GM12865 (cell line): ENCODE measurements at places on chromosomes 4 and X.
A peak's percentile ranks its signal among the peaks of the same experiment; 100 is the strongest.

DNA sequence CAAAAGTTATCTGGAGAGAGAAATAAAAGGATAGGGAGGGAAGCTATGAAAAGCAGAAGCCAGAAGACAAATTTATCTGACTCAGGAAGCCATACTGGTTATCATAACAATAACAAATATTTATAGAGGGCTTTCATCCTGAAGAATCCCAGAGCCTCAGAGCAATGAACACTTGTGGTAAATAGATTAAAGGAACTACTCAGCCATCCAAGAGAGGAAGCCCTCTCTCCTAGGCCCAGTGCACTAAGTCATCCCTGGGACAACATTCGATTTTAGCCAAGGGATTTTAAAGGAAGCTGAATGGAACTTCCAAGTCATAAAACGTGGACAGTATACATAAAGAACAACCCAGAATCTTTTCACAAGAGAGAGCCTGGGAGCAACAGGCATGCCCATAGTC is 76.9 kb downstream of the COL4A6 start:
- DNase-seq: no peak

DNA sequence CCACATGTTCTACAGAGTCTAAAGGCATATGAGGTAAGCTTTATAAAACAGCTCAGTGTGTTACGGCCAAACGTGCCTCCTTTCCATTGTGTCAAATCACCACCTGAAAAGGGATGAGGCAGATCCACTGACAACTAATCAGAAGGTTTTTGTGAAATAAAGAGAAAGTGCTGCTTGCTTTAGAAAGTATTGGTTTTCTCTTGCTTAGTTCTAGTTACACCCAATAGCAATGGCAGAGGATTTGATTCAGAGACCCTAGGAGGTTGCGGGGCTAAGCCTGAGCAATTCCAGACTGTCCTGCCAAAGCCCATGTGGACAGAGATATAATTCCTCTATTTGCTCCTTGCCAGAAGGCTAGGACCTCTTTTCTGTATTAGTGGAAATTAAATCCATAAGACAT is 125.5 kb downstream of the SPRY1 start:
- DNase-seq: no peak

DNA sequence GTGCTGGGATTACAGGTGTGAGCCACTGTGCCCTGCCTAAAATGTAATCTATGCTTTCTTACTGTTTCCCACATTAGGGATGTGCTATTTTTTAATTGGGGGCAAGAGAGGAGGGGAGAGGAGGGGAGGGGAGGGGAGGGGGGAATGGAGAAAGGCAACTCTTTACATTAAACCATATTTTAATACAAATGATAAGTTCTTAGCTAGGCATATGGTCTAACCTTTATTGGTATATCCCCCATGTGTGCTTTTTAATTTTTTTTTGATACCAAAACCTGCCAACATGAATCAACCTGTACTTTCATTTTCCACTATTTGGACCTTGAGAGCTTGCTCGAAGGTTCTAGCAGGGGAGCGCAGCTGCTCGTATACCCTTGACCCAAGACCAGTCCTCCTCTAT is 6.4 kb downstream of the CLOCK start:
- no peak for DNase-seq

DNA sequence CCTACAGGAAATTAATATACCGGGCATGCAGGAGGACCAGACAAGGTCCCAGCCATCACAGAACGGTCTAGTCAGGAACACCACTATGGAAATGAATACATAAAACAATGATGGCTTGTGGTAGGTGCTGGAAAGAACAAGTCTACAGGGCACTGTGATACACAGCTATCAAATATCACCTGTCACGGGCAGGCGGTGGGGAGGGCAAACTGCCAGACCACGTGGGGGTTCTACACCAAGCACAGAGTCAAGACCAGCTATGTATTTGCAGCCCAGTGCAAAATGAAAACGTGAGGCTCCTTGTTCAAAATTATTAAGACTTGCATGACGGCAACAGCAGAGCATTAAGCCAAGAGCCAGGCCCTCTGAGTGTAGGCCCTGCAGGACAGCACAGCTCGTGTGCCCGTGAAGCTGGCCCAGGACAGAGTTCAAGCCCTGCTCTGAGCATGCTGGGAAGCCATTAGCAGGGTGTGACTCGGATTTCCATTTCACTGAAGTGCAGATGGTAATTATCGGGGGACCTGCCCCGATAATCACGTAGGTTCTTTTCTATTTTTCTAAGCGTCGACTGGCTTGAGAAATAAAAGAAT is 83.6 kb downstream of the JAKMIP1 start:
- DNase-seq: no peak

DNA sequence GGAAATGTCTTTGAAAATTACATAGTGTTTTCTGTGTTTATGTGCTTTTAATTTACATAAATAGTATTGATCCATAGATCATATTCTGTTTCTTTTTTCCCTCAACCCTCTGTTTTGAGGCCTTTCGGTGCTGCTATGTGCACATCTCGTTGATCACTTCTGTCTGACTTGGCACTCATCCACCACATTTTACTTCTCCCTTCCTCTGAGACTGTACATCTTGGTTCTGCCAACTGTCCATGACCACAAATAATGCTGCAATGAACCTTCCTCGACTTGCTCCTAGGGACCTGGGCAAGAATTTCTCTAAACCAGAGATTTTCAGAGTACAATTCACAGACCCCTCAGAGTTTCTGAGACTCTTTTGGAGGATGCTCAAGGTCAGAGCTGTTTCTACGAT is 74.4 kb downstream of the RTL5 start:
- DNase-seq: no peak

DNA sequence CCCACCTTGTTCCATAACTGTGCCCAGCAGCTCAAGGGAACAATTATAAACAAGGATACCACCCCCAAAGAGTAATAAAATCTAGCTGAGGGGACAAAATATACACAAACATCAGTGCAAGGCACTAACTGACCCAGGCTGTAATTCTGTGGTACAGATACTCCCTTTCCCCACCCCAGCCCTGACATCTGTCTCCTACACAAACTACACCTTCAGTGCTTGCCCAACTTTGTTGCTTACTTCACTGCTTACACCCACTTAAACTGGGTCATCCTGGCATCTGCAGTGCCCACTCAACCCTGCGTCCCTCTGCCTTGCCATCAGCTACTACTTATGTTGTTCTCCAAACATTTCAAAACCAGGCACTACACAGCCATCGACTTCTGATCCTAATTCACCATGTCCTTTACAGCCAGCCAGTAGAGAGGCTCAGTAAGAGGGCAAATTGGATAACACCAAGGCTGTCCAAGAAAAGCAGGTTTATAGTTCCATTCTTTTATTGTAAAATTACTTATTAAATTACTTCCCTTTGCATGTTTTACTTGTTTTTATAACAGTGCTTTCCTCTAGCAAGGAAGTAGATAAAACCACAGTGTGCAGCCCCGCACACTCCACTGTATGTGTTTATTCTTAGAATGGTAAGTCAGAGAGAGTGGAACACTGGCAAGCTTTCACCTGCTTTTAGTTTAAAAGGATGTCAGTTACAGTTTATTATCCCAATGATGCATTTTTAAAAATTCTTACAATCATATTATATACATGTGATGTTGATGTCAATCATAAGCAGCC is 149.6 kb downstream of the INPP4B start:
- DNase-seq: no peak

- no peak for DNase-seq
Observed at GRCh38 chr4:98822144-98822543, 106.8 kb downstream of the EIF4E start.

GRCh38 chr4:153212736-153213135 is 8.5 kb downstream of the TRIM2 start:
- DNase-seq: no peak

- no peak for DNase-seq
Observed at GRCh38 chr4:163263606-163264005, 68.8 kb downstream of the NPY1R start.

- DNase-seq: no peak
Observed at GRCh38 chrX:118974088-118974907, at the start of gene LONRF3. Gene LONRF3 (plus strand): TSS chrX:118974618. CDS start chrX:118974781, 163 bp downstream.

- DNase-seq: no peak
Observed at GRCh38 chr4:106385853-106386393, 17.3 kb upstream of the GIMD1 start.

GRCh38 chr4:112973750-112974251 is 75.7 kb upstream of the ANK2 start:
- DNase-seq: no peak

- no peak for DNase-seq
Observed at GRCh38 chr4:26884026-26884425, 23.4 kb downstream of the STIM2 start.

DNA sequence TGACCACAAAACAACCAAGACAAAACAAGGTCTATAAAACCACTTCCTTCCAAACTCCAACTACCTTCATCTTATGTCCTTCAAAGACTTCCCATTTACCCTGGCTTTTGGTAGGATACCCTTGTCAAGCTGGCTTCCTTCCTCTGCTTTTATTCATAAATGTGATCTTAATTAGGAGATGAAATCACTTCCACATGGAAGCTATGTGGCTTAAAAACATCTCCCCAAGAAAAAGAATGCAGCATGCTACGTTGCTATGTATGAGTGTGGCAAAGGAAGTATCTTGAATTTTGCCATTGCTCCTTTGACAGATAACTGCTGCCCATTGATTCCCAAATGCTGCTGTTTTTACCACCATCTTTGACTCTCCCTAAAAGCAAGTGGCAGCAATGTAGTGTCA is 46.4 kb upstream of the VEGFD start:
- no peak for DNase-seq

- DNase-seq: no peak
Observed at GRCh38 chr4:126369076-126369475, 1054.3 kb downstream of the FAT4 start.

DNA sequence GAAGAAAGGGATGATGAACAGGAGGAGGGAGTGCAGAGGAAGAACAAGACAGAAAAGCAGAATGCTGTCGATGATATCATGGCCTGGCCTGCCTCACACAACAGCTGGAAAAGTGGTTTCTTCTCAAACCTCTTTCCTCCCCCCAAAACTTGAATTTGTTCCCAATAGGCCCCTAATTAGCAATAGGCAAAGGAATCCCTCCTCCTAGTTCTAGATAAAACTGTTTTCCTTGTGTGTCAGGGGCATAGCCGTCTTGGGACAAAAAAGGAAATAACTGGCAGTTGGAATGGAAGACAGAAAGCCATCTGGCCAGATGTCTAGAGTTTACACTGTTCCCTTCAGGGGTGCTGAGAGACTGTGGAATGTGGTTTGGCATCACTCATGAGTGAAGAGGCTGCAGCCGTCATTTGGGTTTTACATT is 177.8 kb upstream of the C1QTNF7 start:
- no peak for DNase-seq

GRCh38 chr4:7843831-7844593 is 95.6 kb downstream of the AFAP1 start:
- DNase-seq: peak; percentile 67

DNA sequence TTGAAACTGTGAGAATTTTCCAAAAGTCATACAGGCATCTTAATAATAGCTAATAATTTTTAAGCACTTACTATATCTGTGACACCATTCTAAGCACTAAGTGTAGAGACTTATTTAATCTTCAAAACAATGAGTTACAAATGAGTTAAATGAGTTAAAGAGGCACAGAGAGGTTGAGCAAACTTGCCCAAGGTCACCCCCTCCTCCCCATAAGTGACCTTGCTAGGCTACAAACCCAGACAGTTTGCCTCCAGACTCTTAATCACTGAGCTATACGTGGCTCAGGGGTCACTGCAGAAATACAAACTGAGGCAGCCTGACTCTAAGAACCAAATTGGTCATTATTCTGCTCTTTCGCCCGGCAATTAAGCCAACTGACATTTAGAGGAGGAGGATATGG is 15.5 kb downstream of the CTPS2 start:
- DNase-seq: no peak

DNA sequence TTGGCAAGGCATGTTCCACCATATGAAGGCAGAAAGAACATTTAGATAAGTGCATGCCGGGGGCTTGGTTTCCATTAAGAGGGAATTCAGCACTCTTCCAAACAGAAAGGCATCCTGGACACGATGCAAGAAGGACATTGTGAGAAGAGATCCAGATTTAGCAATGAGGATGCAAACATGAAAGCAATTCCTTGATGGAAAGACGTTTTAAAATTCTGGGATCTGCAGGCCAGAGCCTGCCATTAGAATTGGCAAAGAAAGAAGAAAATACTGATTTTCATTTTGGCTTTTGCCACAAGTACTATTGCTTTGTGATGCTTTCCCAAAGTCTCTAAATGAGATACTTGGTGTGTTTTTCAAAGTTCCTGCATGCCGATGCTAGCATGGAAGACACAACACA is 367.6 kb downstream of the PPP3CA start:
- no peak for DNase-seq

DNA sequence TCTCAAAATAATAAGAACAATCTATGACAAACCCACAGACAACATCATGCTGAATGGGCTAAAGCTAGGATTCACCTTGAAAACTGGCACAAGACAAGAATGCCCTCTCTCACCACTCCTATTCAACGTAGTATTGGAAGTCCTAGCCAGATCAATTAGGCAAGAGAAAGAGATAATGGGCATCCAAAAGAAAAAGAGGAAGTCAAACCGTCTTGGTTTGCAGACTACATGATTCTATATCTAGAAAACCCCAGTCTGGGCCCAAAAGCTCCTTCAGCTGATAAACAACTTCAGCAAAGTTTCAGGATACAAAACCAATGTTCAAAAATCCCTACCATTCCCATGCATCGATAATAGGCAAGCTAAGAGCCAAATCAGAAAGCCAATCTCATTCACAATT is 59.0 kb downstream of the CHM start:
- no peak for DNase-seq

GRCh38 chr4:72243641-72244040 is 211.8 kb downstream of the NPFFR2 start:
- no peak for DNase-seq

GRCh38 chr4:128286474-128287058 is 1.0 kb downstream of the PGRMC2 start:
- DNase-seq: peak; percentile 60

- DNase-seq: no peak
Observed at GRCh38 chrX:46984705-46985104, 72.5 kb downstream of the JADE3 start.

DNA sequence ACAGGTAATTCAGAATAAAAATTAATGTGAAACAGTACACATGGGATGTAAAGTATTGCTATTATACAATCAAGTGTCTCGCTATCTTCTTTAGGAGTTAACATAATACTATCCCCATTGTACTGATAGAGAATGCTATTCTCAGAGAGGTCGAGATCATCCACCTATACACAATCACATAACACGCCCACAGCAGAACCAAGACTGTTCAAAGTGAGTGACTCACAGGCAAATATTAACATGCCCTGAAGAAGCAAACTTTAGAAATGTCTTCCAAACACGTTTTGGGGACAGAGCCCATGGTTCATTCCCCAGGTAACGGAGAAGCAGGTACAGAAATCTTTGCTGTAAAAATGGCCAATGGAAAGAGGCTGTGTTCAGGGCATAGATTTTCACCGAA is 50.1 kb upstream of the PHKA2 start:
- DNase-seq: no peak
